Activated naive CD8-positive, alpha-beta T cell treated with anti-CD3 and anti-CD28 coated beads for 36 hours (primary cell): ENCODE measurements at places on chromosomes 2 and 18.

DNA sequence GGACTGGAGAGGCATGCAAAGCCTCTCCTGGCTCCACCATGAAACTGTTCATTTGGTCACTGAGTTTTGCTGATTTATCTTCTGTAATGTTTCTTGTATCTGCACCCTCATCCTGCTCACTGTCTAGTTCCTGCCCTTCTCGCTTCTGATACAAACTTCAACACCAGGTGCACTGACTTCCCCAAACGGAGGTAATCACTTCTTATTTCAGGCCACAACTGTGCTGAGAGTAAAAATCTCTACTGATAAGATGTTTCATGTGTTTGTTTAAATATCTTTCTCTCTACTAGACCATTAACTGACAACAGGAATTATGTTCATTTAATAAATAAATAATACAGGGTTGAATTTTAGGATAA is 10.9 kb upstream of the NT5C1B start:
- peaks cover 6% of the 10 kb centered on the region for H3K36me3 ChIP-seq
- H3K4me3 ChIP-seq, result no peak overlapping the region
- peaks cover 6% of the 10 kb centered on the region for H3K4me1 ChIP-seq
- H3K27me3 ChIP-seq, result no peaks in the 10 kb centered on the region
- no peak for DNase-seq

DNA sequence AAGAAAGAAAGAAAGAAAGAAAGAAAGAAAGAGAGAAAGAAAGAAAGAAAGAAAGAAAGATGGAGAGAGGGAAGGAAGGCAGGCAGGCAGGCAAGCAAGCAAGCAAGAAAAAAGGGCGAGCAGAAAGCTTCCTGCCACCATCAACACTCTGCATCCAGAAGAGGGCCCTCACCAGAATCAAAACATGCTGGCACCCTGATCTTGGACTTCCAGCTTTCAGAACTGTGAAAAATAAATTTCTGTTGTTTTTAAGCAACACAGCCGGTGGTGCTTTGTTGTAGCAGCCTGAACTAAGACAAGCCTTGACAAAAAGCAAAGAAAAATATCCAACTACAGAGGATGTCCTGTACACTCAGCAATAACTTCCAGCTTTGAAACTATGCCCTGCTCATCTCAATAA is 401.7 kb downstream of the LRATD1 start:
- DNase-seq, result no peak
- H3K27me3 ChIP-seq, result peaks cover 8% of the 10 kb centered on the region
- no peaks in the 10 kb centered on the region for H3K36me3 ChIP-seq
- no peak overlapping the region for H3K27ac ChIP-seq

DNA sequence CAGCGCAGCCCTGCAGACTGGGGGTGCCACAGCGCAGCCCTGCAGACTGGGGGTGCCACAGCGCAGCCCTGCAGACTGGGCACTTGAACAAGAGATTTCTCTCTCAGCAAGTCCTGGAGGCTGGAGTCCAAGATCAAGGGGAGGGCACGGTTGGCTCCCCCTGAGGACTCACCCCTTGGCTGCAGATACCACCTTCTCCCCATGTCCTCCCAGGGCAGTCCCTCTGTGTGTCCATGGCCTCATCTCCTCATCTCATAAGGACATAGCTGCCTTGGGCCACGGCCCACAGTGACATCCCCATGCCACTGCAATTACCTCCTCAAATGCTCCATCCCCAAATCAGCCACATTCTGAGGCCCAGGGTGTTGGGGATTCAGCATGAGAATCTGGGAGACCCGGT is 98.2 kb downstream of the TPO start:
- no peaks in the 10 kb centered on the region for H3K27me3 ChIP-seq
- no peak overlapping the region for H3K27ac ChIP-seq
- peaks cover 17% of the 10 kb centered on the region for H3K4me1 ChIP-seq
- H3K4me3 ChIP-seq, result no peak overlapping the region
- no peaks in the 10 kb centered on the region for H3K36me3 ChIP-seq

GRCh38 chr2:228268756-228269155 is 87.3 kb upstream of the SPHKAP start:
- no peak for DNase-seq
- H3K4me3 ChIP-seq, result no peak overlapping the region
- H3K27ac ChIP-seq, result no peak overlapping the region
- H3K27me3 ChIP-seq, result no peaks in the 10 kb centered on the region
- no peaks in the 10 kb centered on the region for H3K36me3 ChIP-seq
- H3K4me1 ChIP-seq, result no peaks in the 10 kb centered on the region

- no peaks in the 10 kb centered on the region for H3K27me3 ChIP-seq
- no peak for DNase-seq
- no peaks in the 10 kb centered on the region for H3K4me1 ChIP-seq
- no peak overlapping the region for H3K27ac ChIP-seq
Measured at GRCh38 chr2:142140434-142140845, 9.6 kb upstream of the LRP1B start.

DNA sequence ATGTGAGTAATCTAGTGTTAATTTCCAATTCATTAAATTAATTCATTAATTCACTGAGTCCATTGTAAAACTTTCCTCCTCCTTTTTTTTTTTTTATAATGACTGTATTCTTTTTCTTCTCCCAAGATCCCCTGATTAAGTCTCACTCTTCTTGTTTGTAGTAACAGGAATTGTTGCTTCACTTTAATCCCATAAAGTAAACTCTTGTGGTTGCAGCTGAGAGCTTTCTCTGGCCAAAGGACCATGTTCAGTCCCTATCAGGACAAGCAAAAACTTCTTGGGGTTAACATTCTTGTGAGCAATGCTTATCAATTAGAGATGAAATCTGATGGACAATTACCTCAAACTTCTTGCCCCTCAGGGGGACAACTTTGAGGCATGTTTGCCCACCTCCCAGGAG is 400.2 kb upstream of the SPHKAP start:
- no peaks in the 10 kb centered on the region for H3K27me3 ChIP-seq
- no peaks in the 10 kb centered on the region for H3K36me3 ChIP-seq
- no peak for DNase-seq
- H3K4me3 ChIP-seq, result no peak overlapping the region
- H3K27ac ChIP-seq, result no peak overlapping the region

GRCh38 chr2:181649436-181649979 is 7.4 kb downstream of the CERKL start:
- no peak overlapping the region for H3K27ac ChIP-seq
- no peak for DNase-seq
- H3K36me3 ChIP-seq, result no peaks in the 10 kb centered on the region
- H3K4me3 ChIP-seq, result no peak overlapping the region
- H3K27me3 ChIP-seq, result peaks cover 48% of the 10 kb centered on the region

GRCh38 chr2:232290668-232291067 is 87.9 kb upstream of the ALPP start:
- peaks cover 2% of the 10 kb centered on the region for H3K36me3 ChIP-seq
- no peaks in the 10 kb centered on the region for H3K27me3 ChIP-seq
- DNase-seq, result no peak
- peaks cover 29% of the 10 kb centered on the region for H3K4me1 ChIP-seq
- H3K27ac ChIP-seq, result no peak overlapping the region

GRCh38 chr2:21052044-21052443 is 8.2 kb upstream of the APOB start:
- H3K4me1 ChIP-seq, result no peaks in the 10 kb centered on the region
- no peak overlapping the region for H3K4me3 ChIP-seq
- H3K27ac ChIP-seq, result no peak overlapping the region

DNA sequence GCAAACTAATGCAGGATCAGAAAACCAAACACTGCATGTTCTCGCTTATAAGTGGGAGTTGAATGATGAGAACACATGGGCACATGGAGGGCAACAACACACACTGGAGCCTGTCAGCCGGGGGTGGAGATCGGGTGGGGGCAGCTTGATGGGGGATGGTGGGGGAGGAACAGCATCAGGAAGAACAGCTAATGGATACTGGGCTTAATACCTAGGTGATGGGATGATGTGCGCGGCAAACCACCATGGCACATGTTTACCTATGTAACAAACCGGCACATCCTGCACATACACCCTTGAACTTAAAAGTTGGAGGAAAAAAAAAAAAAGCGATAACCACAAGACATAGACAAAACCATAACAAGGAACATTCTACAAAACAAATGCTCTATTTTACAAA is 10.4 kb downstream of the CHMP3 start:
- no peaks in the 10 kb centered on the region for H3K27me3 ChIP-seq
- DNase-seq, result no peak
- peak overlapping the region; percentile 77 for H3K27ac ChIP-seq
- peaks cover 31% of the 10 kb centered on the region for H3K4me1 ChIP-seq
- H3K4me3 ChIP-seq, result peak overlapping the region; percentile 76
- peaks cover 29% of the 10 kb centered on the region for H3K36me3 ChIP-seq

DNA sequence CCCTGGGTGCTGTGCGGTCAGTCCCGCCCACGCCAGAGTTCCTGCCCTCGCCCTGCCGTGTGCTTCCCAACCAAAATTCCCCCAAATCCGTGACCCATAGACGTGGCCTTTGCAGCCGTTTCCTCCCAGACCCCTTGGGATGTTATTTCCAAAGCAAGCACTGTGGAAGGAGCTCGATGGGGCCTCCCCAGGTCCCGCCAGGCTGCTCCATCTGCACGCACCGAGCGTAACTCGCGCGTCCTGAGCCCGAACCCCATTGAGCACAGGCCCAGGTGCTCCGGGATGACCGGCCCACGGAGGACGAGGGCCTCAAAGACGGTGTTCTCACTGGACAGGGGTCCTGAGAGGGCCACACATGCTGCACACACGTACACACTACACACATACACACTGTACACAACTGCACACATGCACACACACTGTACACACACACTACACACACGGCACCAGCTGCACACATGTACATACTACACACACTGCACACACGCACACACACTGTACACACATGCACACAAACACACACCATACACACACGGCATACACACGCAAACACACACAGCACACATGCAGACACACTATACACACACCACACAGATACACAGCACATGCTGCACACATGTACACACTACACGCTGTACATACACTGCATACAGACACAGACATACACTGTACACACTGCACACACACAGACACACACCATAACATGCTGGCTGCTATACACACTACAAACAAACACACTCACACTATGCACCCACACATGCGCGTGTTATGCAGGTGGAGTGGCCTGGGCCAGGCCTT is 431.2 kb upstream of the SALL3 start:
- no peak overlapping the region for H3K4me3 ChIP-seq
- no peak for DNase-seq
- no peaks in the 10 kb centered on the region for H3K36me3 ChIP-seq
- H3K27me3 ChIP-seq, result peaks cover 3% of the 10 kb centered on the region

DNA sequence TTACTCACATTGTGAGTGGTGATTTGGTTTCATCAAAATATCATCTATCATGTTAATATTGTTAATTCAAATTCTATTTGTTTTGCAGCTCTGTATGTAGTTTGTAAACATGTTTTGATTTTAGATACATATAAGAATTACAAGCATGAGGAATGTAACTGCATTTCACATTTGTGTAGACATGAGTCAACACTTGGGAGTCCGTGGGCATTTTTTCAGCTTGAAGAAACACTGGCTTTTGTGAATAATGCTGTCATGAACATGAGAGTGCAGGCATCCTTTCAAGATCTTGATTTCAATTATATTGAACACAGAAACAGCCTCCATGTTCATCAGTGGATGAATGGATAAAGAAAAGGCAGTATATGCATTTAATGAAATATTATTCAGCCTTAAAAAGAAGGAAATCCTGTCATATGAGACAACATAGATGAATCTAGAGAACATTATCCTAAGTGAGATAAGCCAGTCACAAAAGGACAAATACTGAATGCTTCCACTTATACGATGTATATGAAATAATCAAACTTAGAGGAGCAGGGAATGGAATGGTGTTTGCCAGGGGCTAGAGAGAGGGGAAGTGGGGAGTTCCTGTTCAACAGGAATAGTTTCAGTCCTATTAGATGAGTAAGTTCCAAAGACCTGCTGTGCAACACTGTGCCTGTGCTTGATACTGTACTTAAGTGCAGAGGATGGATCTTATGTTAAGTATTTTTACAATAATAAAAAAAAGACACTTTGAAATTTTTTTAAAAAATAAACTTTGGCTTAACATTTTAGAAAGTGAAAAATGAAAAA is 194.9 kb downstream of the LRATD1 start:
- no peak overlapping the region for H3K4me3 ChIP-seq
- H3K36me3 ChIP-seq, result no peaks in the 10 kb centered on the region
- no peak overlapping the region for H3K27ac ChIP-seq
- DNase-seq, result no peak
- H3K27me3 ChIP-seq, result no peaks in the 10 kb centered on the region

DNA sequence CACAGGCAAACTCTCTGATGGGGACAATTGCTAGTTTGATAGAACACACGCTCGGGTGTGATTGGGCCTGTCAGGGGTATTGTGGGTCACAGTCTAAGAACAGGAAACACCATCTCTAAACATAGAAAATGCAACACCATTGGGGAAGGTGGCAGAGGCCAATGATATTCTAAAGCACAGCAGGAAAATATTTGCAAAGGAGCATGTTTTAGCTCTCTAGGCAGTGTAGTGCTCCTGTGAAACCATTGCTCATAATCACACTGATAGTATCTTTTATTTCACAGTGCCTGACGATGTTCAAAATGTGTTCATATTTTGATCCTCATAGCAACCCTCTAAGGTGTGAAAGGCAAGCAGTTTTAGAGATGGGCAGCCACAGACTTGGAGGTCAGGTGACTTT is 224.2 kb downstream of the CD226 start:
- H3K27ac ChIP-seq, result no peak overlapping the region
- H3K4me3 ChIP-seq, result no peak overlapping the region
- peaks cover 8% of the 10 kb centered on the region for H3K36me3 ChIP-seq
- peaks cover 4% of the 10 kb centered on the region for H3K4me1 ChIP-seq
- DNase-seq, result no peak

DNA sequence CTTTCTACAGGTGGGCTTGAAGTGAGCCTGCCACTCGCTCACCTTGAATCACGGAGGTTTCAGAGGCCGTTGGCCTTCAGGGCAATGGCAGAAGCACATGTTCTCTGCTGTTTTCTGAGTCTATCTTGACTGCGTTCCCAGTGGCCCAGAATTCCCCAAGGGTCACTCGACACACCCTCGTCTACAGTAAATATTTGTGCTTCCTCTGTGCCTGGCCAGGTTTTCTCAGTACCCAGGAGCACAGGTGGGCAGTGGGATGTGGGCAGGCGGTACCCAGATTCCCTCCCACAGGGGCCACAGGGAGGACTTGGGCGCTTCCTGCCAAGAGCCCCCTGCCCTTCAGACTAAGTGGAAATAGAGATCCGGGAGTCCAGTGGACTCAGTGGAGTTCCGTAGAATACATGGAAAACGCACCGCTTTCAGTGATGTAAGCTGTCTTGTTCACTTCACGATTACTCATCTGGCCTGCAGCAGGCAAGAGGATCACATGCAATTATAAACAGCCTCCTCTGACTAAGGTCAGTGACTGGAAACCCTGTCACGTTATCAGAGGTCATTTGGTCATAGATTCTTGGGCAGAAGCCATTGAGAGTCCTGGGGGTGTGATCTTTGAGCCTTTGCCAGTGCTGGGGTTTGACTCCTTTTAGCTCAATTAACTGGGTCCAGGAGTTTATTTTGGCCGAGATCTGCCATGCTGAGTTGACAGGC is 179.8 kb downstream of the NEDD4L start:
- H3K4me3 ChIP-seq, result no peak overlapping the region
- H3K4me1 ChIP-seq, result peaks cover 17% of the 10 kb centered on the region
- H3K27me3 ChIP-seq, result peaks cover 5% of the 10 kb centered on the region
- H3K27ac ChIP-seq, result no peak overlapping the region
- no peaks in the 10 kb centered on the region for H3K36me3 ChIP-seq
- DNase-seq, result no peak

- DNase-seq, result no peak
- H3K4me3 ChIP-seq, result no peak overlapping the region
- H3K27ac ChIP-seq, result no peak overlapping the region
- no peaks in the 10 kb centered on the region for H3K4me1 ChIP-seq
Measured at GRCh38 chr2:169975221-169975620, 148.0 kb downstream of the UBR3 start.

GRCh38 chr2:8312221-8312620 is 369.6 kb upstream of the ID2 start:
- no peak overlapping the region for H3K4me3 ChIP-seq
- peaks cover 3% of the 10 kb centered on the region for H3K36me3 ChIP-seq
- peaks cover 38% of the 10 kb centered on the region for H3K4me1 ChIP-seq
- H3K27ac ChIP-seq, result no peak overlapping the region
- no peak for DNase-seq
- H3K27me3 ChIP-seq, result peaks cover 24% of the 10 kb centered on the region
